ENCODE measurements at places on chromosomes 7 and 10.

GRCh38 chr7:155466142-155466813 is 8.3 kb downstream of the EN2 start:
- H3K27me3 ChIP-seq = peaks cover 75% of the 10 kb centered on the region
- no peak for DNase-seq
- peak overlapping the region; percentile 44 for H3K4me3 ChIP-seq
- H3K27ac ChIP-seq = no peak overlapping the region

GRCh38 chr7:9200626-9201025 is 767.2 kb downstream of the NXPH1 start:
- H3K4me3 ChIP-seq = no peak overlapping the region
- no peak for DNase-seq
- no peaks in the 10 kb centered on the region for H3K36me3 ChIP-seq
- H3K27me3 ChIP-seq = no peaks in the 10 kb centered on the region

GRCh38 chr10:3435671-3436070 is 263.1 kb upstream of the PITRM1 start:
- no peaks in the 10 kb centered on the region for H3K27me3 ChIP-seq
- DNase-seq = no peak
- H3K4me1 ChIP-seq = peaks cover 3% of the 10 kb centered on the region

DNA sequence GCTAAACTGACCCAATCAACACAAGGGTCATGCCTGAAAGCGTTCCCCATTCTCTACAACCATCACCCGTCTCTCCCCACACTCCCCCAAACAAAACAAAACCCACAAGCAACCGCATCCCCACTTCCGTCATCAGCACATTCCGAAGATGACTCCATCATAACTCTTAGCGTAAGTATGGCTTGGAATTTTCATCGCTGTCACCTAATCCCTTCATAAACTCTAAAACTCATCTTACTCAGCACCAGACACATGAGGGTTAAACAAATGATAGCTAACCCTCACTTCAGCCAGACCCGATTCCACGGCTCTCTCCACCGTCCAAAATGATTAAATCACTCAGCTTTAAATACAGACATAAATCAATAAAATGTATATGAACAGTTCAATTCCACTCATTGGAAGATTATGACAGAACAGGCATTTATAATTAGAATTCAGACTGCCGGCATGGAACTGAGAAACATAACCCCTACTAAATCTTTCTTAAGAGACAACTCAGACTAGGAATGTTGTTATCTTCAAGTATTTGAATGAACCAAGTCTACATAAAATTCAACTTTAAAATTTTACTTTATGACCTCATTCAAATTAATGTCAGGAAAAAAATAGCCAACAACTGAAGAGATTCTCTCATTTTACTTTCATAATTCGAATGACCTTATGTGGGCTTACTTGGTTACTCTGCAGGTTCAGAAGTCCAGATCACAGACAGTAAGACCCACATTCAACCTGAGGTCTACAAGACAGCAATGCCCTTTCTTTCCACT is 215.9 kb downstream of the PARD3 start:
- no peak for DNase-seq
- no peaks in the 10 kb centered on the region for H3K36me3 ChIP-seq
- no peak overlapping the region for H3K27ac ChIP-seq
- no peak overlapping the region for H3K4me3 ChIP-seq
- H3K4me1 ChIP-seq = no peaks in the 10 kb centered on the region

- no peak for DNase-seq
- H3K27me3 ChIP-seq = no peaks in the 10 kb centered on the region
These were observed 27.0 kb downstream of the PAPOLB start for GRCh38 chr7:4834601-4835397.

- no peak overlapping the region for H3K27ac ChIP-seq
- H3K4me1 ChIP-seq = peaks cover 17% of the 10 kb centered on the region
- H3K27me3 ChIP-seq = peaks cover 14% of the 10 kb centered on the region
- DNase-seq = no peak
- no peak overlapping the region for H3K4me3 ChIP-seq
- no peaks in the 10 kb centered on the region for H3K36me3 ChIP-seq
These were observed 3.1 kb upstream of the MRC1 start for GRCh38 chr10:17805921-17806577.

DNA sequence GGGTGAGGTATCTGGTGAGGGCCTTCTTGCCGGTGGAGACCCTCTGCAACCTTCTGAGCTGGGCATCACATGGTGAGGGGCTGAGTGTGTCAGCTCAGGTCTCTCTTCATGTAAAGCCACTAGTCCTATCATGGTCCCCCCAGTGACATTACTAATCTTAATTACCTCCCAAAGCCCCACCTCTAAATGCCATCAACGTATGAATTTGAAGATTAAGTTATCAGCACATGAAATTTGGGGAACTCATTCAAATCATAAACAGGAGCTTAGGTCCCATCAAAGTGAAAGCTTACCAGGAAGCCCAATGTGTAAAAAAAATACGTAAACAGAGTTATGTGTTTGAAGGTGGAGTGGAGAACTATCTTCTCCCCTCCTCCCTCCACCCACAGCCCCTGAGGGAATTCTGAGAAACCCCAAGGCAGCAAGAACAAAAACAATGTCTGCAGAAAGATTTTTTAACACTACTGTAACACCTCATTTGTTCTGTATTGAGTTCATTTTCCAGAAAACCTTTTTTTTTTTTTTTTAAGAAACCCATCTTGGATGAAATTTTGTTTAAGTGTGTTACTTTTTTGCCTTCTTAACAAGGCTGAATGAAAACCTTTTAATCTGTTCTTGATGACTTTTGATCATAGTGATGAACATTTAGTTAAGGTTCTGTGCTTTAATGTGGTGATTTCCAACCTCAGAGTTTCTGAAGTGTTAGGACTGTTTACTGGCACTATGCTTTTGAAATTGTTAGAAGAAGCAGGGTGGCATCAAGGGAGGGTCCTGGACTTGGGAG is 19.1 kb upstream of the PCGF5 start:
- H3K36me3 ChIP-seq = peaks cover 14% of the 10 kb centered on the region
- no peaks in the 10 kb centered on the region for H3K27me3 ChIP-seq
- H3K27ac ChIP-seq = peak overlapping the region; percentile 86
- peaks cover 90% of the 10 kb centered on the region for H3K4me1 ChIP-seq
- H3K4me3 ChIP-seq = peak overlapping the region; percentile 77

- DNase-seq = no peak
- H3K36me3 ChIP-seq = peaks cover under 1% of the 10 kb centered on the region
- H3K4me3 ChIP-seq = no peak overlapping the region
- no peaks in the 10 kb centered on the region for H3K4me1 ChIP-seq
- H3K27ac ChIP-seq = no peak overlapping the region
These were observed 57.1 kb downstream of the AOAH start for GRCh38 chr7:36667007-36667745.

DNA sequence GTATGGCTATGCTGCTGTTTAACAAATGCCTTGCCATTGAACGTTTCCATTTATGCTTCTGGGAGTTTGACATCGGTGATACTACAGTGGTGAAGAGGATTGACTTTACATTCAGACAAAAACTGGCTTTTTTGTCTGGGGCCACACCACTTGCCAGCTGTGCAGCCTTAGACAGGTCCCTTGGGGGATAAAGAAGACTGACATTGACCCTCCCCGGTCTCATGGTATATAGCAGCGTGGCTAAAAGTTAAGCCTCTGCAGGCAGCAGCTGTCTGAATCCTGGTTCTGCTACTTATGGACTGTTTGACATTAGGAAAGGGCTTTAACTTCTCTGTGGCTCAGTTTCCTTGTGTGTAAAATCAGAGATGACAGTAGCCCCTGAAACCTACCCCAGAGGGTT is 42.0 kb upstream of the PTF1A start:
- no peak overlapping the region for H3K27ac ChIP-seq
- H3K36me3 ChIP-seq = no peaks in the 10 kb centered on the region
- no peaks in the 10 kb centered on the region for H3K4me1 ChIP-seq

DNA sequence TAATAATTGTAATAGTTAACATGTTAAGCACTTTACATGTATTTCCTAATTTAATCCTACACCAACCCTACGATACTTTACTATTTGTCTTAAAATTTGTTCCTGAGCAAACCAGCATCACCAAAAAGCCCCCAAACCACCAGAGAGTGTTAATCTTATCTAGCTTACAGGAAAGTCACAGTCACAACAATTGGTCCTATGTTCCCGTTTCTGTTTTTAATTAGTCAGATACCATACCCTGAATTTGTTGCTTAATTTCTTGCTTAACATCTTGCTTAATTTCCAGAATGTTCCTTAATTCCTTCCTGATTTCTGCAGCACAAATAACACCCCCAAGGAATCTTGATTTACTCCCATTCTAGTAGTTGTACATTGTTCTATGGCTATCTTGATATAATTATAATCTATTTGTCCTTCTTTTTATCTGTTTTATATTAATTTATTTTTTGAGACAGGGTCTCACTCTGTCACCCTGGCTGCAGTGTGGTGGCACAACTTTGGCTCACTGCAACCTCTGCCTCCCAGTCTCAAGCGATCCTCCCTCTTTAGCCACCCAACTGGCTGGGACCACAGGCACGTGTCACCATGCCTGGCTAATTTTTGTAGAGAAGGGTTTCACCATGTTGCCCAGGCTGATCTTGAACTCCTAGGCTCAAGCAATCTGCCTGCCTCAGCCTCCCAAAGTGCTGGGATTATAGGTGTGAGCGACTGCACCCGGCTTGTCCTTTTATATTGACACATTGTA is 6.6 kb upstream of the PDSS1 start:
- no peaks in the 10 kb centered on the region for H3K36me3 ChIP-seq
- no peaks in the 10 kb centered on the region for H3K4me1 ChIP-seq
- no peak for DNase-seq
- peaks cover 16% of the 10 kb centered on the region for H3K27me3 ChIP-seq
- no peak overlapping the region for H3K4me3 ChIP-seq
- H3K27ac ChIP-seq = no peak overlapping the region

DNA sequence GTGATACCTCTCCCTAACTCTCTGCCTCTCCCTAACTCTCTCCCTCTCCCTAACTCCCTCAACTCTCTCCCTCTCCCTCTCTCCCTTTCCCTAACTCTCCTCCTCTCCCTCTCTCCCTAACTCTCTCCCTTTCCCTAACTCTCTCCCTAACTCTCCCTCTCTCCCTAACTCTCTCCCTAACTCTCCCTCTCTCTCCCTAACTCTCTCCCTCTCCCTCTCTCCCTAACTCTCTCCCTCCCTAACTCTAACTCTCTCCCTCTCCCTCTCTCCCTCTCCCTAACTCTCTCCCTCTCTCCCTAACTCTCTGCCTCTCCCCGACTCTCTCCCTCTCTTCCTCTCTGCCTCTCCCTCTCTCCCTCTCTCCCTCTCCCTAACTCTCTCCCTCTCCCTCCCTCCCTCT is 2.0 kb upstream of the PTPRN2 start:
- DNase-seq = no peak
- H3K27ac ChIP-seq = no peak overlapping the region
- H3K4me1 ChIP-seq = peaks cover 10% of the 10 kb centered on the region
- H3K36me3 ChIP-seq = no peaks in the 10 kb centered on the region

- H3K4me3 ChIP-seq = no peak overlapping the region
- H3K36me3 ChIP-seq = no peaks in the 10 kb centered on the region
- H3K4me1 ChIP-seq = no peaks in the 10 kb centered on the region
- H3K27ac ChIP-seq = no peak overlapping the region
- no peak for DNase-seq
These were observed 241.6 kb upstream of the TCERG1L start for GRCh38 chr10:131553121-131553520.

DNA sequence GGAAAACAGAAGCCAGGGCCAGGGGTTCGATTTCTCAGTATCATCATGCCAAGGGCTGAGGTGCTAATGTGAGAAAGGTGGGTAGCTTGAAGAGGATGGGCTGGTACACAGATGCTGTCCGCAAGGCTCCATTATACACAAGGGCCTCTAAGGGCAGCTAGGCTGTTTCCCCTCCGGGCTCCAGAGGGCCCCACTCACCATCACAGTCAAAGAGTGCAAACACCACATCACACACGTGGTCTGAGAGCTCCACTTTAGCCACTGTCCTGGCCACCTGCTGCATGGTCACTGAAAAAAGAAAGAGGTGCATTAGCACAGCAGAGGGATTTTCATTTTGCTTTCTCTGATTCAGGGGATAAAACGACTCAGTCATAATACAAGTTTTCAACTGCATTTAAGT is 20.9 kb upstream of the DNAJB12 start:
- no peaks in the 10 kb centered on the region for H3K4me1 ChIP-seq
- no peak for DNase-seq
- H3K4me3 ChIP-seq = no peak overlapping the region
- H3K27me3 ChIP-seq = no peaks in the 10 kb centered on the region
- no peak overlapping the region for H3K27ac ChIP-seq

DNA sequence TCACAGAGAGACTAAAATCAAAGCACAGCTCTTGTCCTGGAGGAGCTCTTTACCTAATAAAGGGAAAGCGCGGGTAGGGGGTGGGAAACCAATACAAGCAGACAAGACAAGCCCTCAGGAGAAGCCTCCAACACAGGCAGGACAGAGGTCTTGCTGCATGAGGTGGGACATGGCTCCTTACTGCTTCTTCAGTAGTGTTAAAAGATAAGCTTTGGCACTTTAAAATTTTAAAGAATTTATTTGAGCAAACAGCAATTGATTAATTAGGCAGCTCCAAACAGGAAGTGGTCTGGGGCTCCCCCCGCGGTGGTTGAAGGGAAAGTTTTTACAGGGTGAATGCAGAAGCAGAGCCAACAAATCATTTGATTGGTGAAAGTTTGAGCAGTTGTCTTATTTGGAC is 50.3 kb upstream of the MACC1 start:
- H3K36me3 ChIP-seq = no peaks in the 10 kb centered on the region
- no peaks in the 10 kb centered on the region for H3K27me3 ChIP-seq
- no peak overlapping the region for H3K27ac ChIP-seq
- peaks cover 9% of the 10 kb centered on the region for H3K4me1 ChIP-seq
- peak; percentile 21 for DNase-seq
- H3K4me3 ChIP-seq = no peak overlapping the region

GRCh38 chr10:60521974-60522405 is 132.3 kb upstream of the ANK3 start:
- H3K27me3 ChIP-seq = no peaks in the 10 kb centered on the region
- no peaks in the 10 kb centered on the region for H3K4me1 ChIP-seq
- peaks cover 3% of the 10 kb centered on the region for H3K36me3 ChIP-seq
- no peak overlapping the region for H3K27ac ChIP-seq
- no peak overlapping the region for H3K4me3 ChIP-seq

GRCh38 chr10:46220872-46221538 is 65.8 kb upstream of the ANTXRL start:
- H3K27ac ChIP-seq = no peak overlapping the region
- no peak overlapping the region for H3K4me3 ChIP-seq
- peaks cover 1% of the 10 kb centered on the region for H3K27me3 ChIP-seq

GRCh38 chr10:117352724-117353123 is 22.5 kb downstream of the PDZD8 start:
- H3K27me3 ChIP-seq = no peaks in the 10 kb centered on the region
- H3K4me1 ChIP-seq = peaks cover 41% of the 10 kb centered on the region
- no peak for DNase-seq

GRCh38 chr7:26675143-26675887 is 189.1 kb downstream of the SKAP2 start:
- H3K27ac ChIP-seq = no peak overlapping the region
- DNase-seq = no peak
- H3K27me3 ChIP-seq = no peaks in the 10 kb centered on the region
- H3K36me3 ChIP-seq = peaks cover 23% of the 10 kb centered on the region
- no peak overlapping the region for H3K4me3 ChIP-seq
- H3K4me1 ChIP-seq = peaks cover 12% of the 10 kb centered on the region

- no peaks in the 10 kb centered on the region for H3K36me3 ChIP-seq
- no peak for DNase-seq
- H3K4me1 ChIP-seq = no peaks in the 10 kb centered on the region
- H3K4me3 ChIP-seq = no peak overlapping the region
- H3K27ac ChIP-seq = no peak overlapping the region
These were observed 14.3 kb downstream of the SEMA3D start for GRCh38 chr7:85172530-85172941.
